ENCODE measurements at places on chromosomes 12 and 14.

GRCh38 chr12:82474181-82474797 is 116.0 kb downstream of the METTL25 start:
- DNase-seq, result no peak

DNA sequence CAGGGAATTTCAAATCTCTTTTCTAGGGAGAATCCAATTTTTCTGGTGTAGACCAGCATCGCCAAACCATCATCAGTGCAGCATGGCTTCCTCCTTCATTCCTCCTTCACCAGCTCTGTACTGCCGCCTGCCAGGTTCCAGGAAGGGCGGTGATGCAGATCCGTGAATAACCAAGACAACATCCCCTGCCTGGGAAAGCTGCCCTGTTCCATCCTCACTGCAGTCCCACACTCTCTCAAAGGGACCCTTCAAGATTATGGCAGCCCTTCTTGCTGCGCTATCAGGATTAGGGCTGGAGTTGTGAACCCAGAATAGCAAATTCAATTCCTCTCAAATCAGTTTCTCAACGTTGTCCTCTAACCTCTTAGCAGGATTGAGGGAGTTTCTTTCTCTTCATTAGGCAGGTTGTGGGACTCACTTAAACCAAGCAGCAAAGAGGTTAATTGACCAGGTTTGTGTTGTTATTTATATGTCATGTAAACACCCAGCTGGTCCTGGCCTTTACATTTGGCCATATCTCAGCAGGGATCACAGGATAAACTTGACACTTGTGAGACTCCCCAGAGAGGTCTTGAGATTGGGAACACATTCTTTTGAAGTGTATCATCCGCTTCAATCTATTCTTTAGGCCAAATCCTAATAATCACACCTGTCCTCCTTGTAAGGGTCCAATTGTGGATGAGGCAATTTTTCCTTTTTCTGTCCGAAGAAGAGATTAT is 26.2 kb downstream of the TMEM30B start:
- peak; percentile 95 for DNase-seq

GRCh38 chr12:4251216-4251891 is 22.2 kb upstream of the CCND2 start:
- DNase-seq, result no peak

- no peak for DNase-seq
These were observed 81.5 kb upstream of the MYF6 start for GRCh38 chr12:80625901-80626300.

DNA sequence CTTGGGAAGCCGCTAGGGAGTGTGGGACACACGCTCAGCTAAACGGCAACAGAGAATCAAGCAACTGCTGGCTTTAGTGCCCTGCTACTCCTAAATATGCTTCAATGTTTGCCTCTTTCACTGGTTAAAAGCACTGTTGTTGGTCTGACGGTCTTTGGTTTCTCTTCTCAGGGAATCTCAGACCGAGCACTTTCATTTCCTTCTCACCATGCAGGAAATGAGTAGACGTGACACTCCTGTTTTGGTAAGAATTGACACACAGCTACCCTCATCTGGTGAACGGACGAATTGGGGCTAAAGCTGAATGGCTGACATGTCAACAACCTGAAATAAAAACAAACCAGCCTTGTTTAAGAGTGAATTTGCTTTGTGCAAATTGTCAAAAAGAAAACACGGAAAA is 57.5 kb upstream of the PIWIL1 start:
- DNase-seq, result no peak

DNA sequence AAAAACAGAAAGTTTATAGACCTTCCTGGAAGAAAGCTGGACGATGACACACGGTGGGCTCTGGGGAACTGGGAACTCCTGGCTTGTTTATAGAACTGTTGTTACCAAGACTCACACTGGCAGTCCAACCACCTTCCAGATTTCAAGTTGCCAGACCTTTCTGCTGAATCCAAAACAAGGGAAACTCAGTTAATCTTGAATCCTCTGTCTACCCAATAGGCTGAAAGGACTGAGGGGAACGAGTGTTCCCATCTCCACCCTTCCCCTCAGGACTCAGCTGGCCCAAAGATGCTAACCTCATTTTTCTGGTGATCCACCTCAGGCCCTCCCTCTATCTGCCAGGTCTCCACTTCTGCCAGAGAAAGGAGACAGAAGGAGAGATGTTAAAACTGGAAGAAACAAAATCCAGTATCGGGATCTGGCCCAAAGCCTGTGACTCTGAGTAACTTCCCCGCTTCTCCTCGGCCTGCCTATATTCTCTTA is 231.4 kb downstream of the ANO2 start:
- DNase-seq, result no peak

DNA sequence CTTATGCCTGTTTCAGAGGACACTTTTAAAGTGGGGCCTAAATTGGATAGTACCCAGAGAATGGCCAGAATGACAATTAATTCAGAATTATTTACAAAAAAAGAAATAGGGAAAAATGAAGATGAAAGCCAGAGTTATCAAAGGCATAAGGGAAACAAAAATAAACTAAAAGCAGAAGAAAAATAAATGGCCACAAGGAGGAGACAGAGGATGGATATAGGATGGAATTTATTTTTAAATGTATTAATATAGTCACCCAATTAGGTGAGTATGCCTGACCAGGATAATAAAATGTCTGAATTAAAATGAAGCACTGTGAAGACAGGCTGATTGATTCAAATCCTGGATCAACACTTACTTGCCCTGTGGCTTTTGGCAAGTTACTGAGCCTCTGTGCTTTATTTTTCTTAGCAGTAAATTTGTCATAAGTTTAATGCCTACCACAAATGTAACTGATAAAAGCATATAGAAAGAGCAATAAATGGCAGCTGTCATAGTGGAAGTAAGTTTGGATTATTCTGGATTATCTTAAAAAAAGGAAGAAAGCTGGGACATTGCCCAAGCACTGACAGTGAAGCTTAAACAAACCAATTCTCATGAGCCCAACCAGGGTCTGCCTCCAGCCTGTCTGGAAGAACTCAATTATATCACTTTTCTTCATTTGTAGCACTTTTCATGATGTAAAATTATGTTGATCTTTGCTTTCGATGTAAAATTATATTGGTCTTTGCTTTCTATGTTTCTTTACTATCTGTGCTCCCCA is 3.5 kb downstream of the CLEC9A start:
- DNase-seq, result no peak
